ENCODE measurements at places on chromosomes 7 and 10.

DNA sequence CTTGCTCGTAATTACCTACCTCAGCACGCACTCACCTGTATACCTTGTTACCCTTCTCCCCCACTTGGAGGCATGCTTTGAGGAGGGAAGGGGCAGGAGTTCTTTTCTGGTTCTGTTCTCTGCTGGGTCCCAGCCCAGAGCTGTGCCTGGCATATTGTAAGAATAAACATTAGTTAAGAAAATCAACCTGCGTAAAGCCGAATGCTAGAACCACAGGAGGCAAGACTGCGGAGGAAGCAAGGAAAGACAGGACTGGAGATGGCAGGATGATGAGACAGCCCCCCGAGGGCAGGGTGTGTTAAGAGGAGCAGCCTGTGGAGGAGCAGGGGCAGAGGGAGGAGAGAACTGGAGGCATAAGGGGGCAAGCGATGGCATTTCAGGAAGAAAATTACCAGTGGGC, 9.5 kb downstream of the C10orf53 start:
- DNase-seq: no peak

DNA sequence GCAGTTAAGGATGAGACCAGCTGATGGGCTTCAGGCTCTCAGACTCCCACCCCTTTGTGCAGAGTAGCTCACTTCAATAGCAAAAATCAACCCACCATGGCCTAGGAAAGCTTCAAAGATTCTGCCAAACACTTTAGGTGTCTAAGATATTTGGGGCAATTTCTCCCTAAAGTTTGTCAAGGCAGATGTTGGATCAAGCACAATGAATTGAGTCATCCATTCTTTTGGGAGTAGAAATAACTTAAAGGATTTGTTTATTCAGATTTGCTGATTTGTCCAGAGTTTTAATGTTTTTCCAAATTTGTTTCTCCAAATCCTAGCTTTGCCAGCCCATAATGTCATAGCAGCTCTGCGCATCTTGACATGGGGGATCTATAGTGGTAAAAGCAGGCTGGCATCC, 855.1 kb downstream of the LRMDA start:
- DNase-seq: no peak

DNA sequence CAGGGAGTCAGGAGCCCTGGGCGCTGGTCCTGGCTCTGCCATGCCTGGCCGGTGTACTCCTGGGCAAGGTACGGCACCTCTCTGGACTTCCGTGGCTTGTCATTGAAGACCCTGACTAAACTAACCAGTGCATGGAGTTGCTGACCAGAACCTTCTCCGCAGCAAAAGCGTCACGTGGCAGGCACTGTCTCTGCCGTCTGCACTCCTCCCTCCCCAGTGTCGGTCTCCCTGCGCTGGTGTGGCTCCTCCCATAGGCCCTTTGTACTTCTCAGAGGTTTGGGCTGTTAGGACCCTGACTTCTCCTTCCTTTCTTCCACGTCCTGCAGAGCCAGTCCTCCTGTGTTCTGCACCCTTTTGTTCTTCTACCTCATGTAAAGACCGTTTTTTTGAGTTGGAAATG, 100.6 kb upstream of the CREB5 start:
- no peak for DNase-seq

- DNase-seq: no peak
Observed at GRCh38 chr7:93232673-93233018, 480 bp downstream of the VPS50 start.

- DNase-seq: no peak
Observed at GRCh38 chr10:101021692-101022251, 9.2 kb downstream of the PDZD7 start.

DNA sequence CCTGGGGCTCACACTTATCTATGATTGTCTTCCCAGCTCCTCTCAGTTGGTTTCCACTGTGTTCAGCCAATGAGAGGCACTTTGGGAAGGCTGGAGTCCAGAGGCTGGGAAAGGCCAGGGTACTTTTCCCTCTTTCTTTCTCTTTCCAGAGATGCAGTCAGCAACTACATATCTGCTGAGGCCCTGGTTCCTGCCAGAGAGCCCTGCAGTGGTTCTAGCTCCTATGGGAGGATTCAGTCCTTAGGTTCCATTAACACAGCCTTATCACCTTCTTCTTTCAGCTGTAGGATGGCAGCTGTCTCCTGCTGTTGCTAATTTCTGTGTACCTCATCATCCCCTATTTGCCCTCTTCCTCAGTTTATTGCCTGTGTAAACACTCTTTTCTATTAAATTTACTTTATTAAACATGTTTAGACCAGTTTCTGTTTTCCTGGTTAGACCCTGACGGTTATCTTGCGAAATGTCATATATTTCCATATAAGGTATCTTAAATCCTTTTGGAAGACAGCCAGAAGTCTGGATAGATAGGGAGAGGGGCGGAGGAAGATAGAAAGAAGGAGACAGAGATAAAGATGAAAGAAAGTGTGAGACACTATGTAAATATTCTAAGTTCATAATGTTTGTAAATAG, 100.3 kb downstream of the HGF start:
- no peak for DNase-seq

DNA sequence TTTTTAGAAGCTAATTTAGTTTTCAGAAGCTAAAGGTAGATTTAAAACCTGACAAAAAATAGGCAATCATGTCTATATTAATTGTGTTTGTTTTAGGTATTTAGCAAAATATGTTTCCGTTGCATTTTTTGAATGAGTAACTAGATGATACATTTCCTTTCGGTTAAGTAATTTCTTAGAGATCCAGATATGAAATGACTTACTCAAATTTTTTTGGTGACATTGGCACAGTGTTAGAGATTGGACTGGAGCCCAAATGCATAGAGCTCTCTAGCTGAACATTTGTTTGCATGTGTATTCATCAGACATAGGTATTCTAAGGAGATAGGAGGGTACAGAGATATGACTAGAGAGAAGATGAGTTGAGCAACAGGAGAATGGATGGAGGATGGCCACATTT, 1.9 kb downstream of the BUB3 start:
- no peak for DNase-seq

GRCh38 chr10:16909961-16910792, 93.0 kb upstream of the RSU1 start:
- no peak for DNase-seq

GRCh38 chr10:60310740-60311139, 78.9 kb downstream of the ANK3 start:
- no peak for DNase-seq

DNA sequence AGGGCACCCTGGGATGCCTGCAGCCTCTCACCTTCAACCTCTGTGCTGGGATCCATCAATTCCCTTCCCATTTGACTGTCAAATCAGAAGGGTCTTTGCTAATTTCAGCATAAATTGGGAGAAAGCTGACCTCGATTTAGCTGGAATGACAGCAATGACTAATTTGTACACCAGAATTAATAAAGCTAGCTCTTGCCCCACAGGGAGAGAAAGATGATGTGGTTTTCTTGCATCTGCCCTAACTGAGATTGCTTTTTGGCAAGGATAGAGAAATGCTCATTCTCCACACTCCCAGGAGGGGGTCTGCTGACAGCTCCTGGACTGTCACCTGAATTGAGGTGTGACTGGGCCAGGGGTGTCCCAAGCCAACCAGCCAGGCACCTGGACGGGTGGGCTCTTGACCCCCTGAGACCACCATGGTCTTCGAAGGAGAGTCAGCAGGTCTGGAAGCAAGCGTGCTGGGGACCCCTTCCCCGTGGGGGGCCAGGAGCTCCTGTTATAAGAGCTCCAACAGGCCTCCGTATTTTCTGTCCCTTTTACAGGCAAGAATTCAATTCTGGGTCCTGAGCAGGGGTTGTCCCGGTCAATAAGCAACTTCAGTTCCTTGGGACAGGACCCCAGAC, 42.1 kb downstream of the RBM17 start:
- no peak for DNase-seq

GRCh38 chr10:124974131-124974530, 32.2 kb downstream of the ZRANB1 start:
- DNase-seq: no peak

DNA sequence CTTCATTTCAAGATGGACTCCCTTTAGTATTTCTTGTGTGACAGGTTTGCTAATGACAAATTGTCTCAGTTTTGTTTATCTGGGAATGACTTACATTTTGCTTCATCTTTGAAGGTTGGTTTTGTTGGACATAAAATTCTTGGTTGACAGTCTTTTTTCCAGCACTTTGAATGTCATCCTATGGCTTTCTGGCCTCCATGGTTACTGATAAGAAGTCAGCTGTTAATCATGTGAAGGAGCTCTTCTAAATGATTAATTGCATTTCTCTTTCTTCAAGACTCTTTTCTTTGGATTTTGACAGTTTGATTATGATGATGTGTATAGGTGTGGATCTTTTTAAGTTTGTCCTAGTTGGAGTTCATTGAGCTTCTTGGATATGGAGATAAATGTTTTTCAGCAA, 26.9 kb upstream of the HHEX start:
- no peak for DNase-seq

DNA sequence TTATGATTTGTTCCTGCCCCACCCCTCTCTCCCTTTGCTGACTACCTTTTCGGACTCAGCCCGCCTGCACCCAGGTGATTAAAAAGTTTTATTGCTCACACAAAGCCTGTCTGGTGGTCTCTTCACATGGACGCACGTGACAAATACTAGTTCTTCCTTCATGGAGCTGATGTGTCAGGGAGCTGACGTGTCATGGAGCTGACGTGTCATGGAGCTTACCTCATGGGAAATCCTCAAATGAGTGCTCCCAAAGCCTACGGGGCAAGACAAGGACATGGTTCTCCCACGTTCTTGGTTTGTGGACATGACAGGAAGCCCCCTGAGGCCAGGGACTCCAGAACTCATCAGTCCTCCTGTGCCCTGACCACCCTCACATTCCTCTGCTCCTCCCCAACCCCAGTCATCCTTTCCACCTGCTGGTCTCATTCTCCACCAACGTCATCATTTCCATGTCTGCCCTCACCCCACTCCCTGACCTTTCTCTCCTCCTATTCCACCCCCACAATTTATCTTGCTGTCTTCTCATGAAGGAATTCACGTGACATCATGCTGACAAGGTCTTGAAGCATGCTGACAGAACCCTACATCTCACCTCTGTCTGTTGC, 261.3 kb downstream of the TCERG1L start:
- no peak for DNase-seq

- no peak for DNase-seq
Observed at GRCh38 chr10:27998178-27998953, 513 bp downstream of the ODAD2 start.

DNA sequence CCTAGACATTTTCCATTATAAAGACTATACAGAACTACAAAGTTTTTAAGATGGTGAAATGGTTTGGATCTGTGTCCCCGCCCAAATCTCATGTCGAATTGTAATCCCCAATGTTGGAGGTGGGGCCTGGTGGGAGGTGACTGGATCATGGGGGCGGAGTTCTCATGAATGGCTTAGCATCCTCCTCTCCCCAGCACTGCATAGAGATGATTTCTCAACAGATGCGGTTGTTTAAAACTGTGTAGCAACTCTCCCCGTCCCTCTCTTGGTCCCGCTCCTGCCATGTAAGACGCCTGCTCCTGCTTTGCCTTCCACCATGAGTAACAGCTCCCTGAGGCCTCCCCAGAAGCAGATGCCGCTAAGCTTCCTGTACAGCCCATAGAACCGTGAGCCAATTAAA, 1.6 kb downstream of the FAM133B start:
- DNase-seq: no peak

DNA sequence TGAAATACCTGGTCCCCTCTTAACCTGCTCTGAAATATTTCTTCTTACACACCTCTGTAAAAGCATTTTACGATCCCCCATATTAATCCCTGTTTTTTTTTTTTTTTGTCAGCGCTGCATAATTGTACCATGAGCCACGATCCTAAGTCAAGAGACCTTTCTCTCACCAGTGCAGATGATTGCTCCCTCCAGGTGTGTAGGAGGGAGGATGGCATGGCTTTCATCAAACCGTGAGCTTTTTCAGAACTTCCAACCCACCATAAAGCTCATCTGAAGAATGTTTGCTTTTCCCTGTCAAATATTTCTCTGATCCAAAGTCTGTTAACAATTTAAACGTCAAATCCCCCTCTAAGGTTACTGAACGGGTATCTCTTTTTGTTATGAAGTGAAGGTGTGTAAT, 28.2 kb upstream of the SEPHS1 start:
- DNase-seq: no peak

- no peak for DNase-seq
Observed at GRCh38 chr10:9038146-9038714, 983.7 kb downstream of the GATA3 start.

DNA sequence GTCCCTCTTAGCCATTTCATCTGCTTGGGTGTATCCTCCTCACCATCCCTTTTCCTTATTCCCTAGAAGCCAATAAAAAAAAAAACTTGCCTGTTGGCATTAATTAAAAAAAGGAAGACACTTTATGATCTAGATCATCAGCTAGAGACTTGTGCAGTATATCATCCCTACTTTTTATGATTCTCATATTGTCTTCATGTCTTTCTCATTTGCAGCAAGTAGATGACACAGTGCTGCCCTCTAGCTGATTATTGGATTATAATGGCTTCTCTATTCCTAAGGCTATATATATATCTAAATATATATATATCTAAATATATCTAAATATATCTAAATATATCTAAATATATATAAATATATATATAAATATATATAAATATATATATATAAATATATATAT, 272.4 kb upstream of the LRGUK start:
- DNase-seq: no peak

DNA sequence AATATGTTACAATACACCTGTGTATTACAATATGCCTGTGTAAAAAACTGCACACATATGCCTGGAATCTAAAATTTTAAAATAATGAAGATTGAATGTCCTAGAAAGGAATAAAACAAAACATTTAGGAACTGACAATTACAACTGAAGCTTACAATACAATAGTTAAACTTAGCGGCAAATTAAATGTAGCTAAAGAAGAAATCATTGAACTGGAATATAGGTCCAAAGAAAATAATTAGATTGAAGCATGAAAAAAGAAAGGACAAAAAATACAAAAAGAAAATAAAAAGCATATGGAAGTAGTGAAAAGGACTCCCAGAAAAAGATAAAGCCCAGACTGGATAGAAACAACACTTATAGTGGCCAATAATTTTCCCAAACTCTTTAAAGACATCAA, 38.4 kb downstream of the NPSR1 start:
- no peak for DNase-seq

DNA sequence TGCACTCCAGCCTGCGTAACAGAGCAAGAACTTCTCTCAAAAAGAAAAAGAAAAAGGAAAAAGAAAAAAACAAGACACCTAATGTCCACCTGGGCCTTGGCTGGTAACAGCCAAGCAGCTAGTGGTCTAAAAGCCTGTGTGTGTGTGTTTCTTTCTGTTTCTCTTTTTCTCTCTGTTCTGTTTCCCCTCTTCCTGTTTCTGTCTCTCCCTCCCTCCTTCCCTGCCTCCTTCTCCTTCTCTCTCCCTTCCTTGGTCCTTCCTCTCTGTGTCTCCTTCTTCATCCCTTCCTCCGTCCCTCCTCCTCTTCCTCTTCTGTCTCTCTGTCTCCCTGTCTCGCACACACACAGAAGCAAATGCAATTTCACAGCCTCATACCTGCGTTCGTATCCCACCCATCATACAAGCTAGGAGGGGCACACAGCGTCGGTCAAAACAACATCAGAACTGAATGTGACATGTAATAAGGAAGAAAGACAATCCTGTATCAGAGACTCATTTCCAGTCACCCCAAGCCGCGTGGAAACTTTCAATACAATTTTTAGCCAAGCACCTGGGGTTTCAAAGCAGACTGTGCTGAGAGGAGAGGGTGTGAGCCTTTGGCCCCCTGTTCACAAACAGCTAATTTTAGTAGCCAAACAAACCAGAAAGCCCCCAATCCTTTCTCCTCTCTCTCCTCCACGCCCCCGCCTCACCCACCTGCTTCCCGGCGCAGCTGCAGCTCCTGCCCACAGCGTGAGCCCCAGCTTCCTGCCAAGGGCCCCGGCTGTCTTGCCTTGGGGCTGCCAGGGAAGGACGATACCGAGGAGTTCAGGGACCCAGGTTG, 50.2 kb upstream of the GNA12 start:
- peak; percentile 26 for DNase-seq

GRCh38 chr10:112137154-112137987, 46.2 kb downstream of the GPAM start:
- peak; percentile 41 for DNase-seq

Data from stimulated activated CD8-positive, alpha-beta memory T cell treated with anti-CD3 and anti-CD28 coated beads, Interleukin-15, amount 100 ng/mL, for 24 hours (primary cell).